SW 1271 (cell line): ENCODE measurements at places on chromosomes 3 and 15.

- DNase-seq: no peak
Measured at GRCh38 chr3:13414040-13414729, 5.9 kb downstream of the NUP210 start.

DNA sequence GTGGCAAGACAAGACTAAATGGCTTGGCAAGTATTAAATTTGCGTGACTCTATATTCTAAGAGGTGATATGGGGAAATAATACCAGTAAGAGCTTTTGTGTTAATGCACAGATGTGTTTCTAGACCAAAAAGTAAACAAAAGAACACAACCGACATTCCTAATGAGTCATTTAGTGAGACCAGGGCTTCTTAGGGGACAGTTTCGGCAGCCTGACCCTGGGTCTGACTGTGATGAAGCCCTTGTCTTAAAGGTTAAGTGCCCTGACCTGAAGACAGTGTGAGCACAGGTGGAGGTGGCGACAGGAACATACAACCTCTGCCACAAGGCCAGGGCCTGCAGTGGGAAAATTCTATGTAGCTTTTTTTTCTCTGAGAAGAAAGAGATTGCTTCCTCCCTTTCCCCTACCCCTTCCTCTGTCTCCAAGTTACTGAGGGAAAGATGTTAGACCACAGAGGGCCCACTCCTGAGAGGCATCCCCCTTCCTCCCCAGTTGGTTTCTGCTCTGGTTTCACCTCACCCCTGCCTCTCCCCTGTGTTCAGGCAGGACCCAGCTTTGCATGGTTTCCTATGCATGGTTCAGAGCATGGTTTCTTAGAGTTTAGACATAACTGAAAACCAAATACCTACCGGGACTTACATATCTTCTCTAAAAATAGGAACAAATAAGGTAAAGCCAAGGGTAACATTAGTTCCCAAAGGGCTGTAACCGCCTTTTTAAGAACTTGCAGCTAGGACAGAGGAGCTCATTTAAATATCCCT is 24.8 kb upstream of the CMTM7 start:
- DNase-seq: no peak

DNA sequence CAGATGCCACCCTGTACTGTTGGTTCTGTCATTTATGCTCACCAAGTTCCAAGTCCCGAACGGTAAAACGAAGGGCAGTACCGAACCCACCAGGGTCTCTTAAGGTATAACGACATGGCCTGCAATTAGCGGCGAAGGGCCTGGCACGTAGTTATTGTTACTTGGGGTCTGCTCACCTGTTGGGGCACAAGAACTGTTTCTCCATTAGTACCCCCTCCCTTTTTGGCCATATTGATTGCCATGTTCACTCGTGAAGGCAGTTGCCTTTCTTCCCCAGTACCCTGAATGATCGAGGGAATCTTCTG is 435 bp downstream of the IL17RB start:
- DNase-seq: no peak

DNA sequence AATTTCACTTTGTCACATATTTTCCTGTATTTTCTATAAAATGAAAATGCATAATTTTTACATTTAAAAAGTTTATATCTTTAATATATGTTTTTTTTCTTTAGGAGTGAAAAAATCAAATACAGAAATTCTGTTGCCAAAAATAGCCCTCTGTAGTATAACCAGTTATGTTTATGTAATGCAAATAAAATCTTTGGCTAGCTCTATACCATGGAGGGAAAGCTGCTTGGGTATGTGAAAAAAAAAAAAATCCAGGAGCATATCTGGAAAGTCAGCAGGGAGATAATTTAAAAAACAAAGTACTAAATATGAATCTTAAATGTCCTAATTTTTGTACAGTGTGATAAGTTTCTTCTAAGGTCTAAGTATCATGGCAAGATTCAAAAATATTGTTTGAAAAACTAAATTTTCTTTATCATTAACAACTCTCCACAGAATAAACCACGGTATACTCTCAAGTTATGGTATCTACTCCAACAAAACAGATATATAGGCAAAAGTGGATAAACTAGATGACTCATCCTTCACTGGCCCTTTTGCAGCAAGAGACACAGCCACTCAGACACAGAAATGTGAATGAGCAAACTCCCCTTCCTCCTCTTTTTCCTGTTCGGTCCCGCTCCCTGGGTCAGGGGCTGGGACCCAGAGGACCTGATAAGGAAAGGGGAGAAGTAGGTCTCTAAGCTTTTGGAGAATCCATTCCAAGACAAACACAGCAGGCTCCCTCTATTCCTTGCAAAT is 66.6 kb downstream of the PDZRN3 start:
- no peak for DNase-seq

- DNase-seq: no peak
Measured at GRCh38 chr15:54520616-54521015, 542.4 kb downstream of the UNC13C start.

GRCh38 chr15:64071931-64072765 is 21.5 kb downstream of the CIAO2A start:
- no peak for DNase-seq

DNA sequence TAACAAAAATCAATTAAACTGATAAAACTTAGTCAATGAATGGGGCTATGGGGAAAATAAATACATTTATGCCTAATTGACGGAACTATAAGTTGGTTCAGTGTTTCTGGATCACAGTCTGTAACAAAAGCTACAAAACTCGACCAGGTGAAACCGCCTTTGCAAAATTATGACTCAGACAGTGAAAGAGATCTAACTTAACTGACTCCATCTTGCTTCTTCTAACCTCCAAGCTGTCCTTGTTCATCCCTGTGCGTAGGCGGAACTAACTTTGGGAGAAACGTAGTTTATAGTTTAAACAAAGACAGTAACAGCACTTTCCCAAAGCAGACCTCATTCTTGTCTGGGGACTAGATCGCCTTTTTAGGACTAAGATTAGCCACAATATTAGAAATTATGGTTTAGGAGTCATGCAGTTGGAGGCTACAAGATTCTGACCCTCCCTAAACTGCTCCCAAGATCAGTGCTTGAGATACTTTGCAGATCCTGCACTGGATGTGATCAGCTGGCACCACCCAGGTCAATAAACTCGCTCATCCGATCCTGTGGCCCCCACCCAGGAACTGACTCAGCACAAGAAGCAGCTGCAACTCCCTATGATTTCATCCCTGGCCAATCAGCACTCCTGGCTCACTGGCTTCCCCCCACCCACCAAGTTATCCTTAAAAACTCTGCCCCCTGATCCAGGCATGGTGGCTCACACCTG is 7.2 kb upstream of the MFGE8 start:
- no peak for DNase-seq

GRCh38 chr3:16294844-16295243 is 29.8 kb downstream of the OXNAD1 start:
- DNase-seq: no peak

DNA sequence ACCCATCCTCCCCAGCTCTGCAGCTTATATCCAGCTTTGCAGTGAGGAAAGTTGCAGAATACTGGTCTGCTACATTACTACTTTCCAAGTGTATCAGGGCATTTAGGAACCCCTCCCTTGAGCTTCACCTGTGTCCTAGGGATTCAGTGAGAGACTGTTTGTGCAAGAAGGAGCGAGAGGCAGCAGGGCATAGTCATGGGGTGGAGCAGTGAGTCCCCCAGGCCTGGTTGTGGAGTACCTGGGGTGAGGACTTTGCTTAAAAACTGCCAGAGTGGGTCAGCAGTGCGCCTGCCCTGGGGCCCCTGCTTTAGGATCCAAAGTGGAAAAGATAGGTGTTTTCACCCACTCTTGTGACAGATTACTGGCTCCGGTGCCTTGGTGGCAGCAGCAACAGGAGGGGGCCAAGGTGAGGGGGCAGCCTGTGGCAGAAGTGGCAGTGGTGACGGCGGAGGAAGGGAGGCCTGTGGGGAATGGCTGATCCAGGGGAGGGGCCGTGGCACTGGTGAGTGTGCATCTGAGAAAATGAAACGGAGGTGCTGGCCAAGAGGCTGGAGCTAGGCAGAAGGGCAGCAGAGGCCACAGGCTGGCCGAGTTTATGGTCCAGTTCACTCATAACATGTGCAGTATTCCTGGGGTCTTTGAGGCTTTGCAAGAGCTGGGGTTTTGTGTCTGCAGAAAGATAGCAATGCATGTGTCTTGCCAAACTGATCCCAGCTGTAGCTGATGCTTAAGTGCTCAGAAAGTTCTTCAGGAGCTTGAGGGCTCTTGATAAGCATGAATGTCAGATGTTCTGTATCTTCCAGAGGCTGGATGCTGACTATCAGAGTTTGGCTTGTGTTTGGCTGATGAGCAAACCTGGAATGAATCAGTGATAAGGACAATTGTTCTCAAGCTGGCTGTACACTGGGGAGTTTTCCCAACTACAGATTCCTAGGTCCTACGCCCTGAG is 43.4 kb downstream of the GOLGA6A start:
- no peak for DNase-seq

GRCh38 chr15:58138106-58138505 is at the start of gene AQP9:
Gene AQP9, plus strand, starts transcription at chr15:58138381. Its CDS starts 185 bp downstream, at chr15:58138566.
- DNase-seq: no peak

DNA sequence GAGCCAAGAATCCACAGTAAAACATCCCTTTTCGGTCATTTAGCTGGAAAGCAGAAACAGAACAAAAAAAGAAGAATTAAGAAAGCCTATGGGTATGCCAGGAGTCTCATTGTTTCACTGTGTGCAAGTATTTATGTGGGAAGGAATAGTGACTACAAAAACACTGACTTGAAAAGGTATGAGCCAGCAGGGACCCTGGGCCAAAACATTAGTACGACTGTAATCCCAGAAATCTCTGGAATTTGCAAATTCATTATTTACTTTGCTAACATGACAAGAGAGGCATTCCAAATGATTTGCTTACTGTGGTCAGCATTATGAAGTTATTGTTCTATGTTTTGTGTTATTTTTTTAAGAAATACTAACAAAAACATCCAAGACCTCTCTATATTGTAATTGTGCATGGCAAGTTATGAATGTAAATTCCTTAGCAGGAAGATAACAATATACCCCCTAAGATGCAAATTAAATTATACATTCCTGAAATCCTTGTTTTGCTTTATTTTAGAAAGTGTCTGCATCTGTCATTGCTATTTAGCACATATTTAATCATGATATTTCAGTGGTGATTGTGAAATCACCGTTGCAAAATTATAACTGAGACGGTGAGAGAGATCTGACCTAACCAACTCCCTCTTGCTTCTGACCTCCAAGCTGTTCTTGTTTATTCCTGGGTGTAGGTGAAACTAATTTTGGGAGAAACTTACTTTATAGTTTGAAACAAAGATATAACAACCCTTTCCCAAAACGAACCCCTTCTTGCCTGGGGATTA is 299.2 kb downstream of the ZPLD1 start:
- DNase-seq: no peak

DNA sequence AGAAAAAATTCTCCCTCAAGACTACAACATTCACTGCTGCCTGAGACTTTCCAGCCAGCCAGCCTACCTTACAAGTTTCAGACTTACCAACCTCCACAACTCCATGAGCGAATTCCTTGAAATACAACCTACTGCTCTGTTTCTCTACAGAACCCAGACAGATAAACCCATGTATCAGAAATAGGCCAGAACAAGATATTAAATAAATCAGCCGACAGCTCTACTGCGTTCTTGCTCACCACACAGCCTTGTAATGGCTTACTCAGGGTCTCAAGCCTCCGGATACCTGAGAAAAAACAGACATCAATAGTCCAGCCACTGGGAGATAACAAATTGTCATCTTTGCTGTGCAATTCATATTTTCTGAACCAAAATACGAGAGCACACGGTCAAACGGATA is 43.6 kb upstream of the LIPC start:
- no peak for DNase-seq

- DNase-seq: no peak
Measured at GRCh38 chr3:175065497-175065896, 206.4 kb downstream of the NAALADL2 start.

DNA sequence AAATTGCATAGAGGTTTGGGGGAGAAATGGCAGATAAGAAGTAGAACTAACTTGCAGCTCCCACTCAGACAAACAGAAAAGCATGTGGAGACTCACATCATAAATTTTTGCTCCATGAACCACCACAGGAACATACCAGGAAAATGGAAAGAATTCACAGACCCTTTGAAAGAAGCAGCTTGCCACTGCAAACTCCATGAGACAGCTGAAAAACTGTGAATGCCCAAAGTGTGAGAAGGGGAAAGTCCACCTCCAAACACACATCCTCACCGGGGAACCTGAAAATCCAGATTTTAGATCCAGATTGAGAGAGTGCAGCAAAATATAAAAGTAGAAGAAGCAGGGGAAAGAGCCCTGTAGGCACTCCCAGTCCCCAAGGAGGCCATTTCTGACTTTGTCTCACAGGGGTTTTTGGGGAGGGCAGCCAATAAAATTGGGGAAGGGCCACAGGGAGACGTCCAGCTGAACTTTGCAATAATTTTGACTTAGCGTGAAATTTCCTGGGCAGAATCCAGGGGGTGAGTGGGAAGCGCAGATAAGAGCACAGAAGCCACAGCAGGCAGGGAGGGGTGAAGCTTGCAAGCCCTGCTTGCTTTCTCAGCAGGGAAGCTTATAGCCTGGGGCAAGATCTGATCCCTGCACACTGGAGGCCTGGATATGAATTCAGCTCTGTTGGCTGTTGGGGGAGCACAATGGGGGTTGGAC is 183.4 kb upstream of the UBE2E2 start:
- DNase-seq: no peak

- no peak for DNase-seq
Measured at GRCh38 chr3:100171211-100171914, 57.1 kb upstream of the FILIP1L start.

DNA sequence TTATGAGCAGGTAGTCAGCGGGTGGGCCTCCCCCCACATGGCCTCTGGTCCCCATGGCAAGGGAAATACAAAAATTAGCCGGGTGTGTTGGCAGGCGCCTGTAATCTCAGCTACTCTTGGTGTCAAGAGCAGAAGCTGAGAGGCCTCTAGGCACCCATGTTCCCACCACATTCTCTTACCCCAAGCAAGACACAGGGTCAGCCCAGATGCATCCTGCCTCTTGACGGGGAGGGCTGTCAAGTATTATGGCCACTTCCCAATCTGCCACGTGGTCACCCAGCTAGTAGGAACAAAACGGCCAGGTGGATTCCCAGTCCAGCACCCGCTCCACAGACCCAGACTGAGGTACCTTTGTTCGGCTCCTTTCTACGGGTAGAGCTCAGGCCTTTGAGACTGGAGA is 16.2 kb upstream of the SLC6A6 start:
- DNase-seq: no peak

DNA sequence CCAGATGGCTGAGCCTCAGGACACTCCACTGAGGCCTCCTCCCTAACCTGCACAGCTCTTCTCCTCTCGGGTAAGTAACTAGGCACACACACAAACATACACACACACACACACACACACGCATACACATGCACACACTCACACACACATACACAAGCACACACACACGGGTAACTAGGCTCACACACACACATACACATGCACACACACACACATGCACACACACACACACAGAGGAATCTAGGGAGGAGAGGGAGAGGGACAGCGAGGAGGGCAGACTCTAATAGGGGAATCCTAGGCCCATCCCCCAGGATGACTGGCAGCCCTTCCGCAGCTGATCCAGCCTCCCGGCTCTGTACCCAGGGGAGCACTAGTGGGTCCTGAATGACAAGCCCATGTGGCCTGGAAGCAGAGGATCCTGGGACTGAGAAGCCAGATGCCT is 177.4 kb upstream of the LINGO1 start:
- no peak for DNase-seq
